ENCODE measurements at places on chromosomes 1 and 21. TPM values are rescaled to one million over a fixed set of nuclear protein-coding genes. Genes with fewer than 3 reads are reported as not detected.

S100A1 gene
- 0.67 TPM for polyA plus RNA-seq

CA6 gene
- not detected for polyA plus RNA-seq

SESN2 gene
- 5.2 TPM for polyA plus RNA-seq

ARID4B gene
- 13.7 TPM for polyA plus RNA-seq

NFIA gene
- 6.7 TPM for polyA plus RNA-seq

BRDT gene
- polyA plus RNA-seq: not detected

CFHR5 gene
- polyA plus RNA-seq: not detected

TSPEAR gene
- polyA plus RNA-seq: not detected

CFAP57 gene
- 0.62 TPM for polyA plus RNA-seq

FCER1A gene
- polyA plus RNA-seq: not detected

ORC1 gene
- polyA plus RNA-seq: 18.9 TPM

AJAP1 gene
- polyA plus RNA-seq: not detected

PTPRF gene
- 68.5 TPM for polyA plus RNA-seq

LCE1A gene
- not detected for polyA plus RNA-seq

RNF223 gene
- polyA plus RNA-seq: not detected

CELA3A gene
- polyA plus RNA-seq: not detected

TRPM2 gene
- polyA plus RNA-seq: 7.2 TPM

CATSPERE gene
- 0.33 TPM for polyA plus RNA-seq

WNT3A gene
- polyA plus RNA-seq: not detected

SLC1A7 gene
- polyA plus RNA-seq: 0.03 TPM

GBP3 gene
- 0.98 TPM for polyA plus RNA-seq

ADORA1 gene
- polyA plus RNA-seq: 0.94 TPM

OR2T11 gene
- polyA plus RNA-seq: not detected

RNASEL gene
- polyA plus RNA-seq: 1.7 TPM

CNIH3 gene
- 0.75 TPM for polyA plus RNA-seq

CFAP107 gene
- polyA plus RNA-seq: not detected

CD5L gene
- not detected for polyA plus RNA-seq

ZNF683 gene
- polyA plus RNA-seq: not detected

NBPF8 gene
- polyA plus RNA-seq: 4.7 TPM

BACE2 gene
- polyA plus RNA-seq: 17.1 TPM

SLAMF6 gene
- polyA plus RNA-seq: not detected

CYP4Z1 gene
- not detected for polyA plus RNA-seq

PRKCZ gene
- 9.5 TPM for polyA plus RNA-seq

ALPL gene
- 0.31 TPM for polyA plus RNA-seq

RYR2 gene
- not detected for polyA plus RNA-seq

HRNR gene
- not detected for polyA plus RNA-seq

TGFB2 gene
- polyA plus RNA-seq: 29.7 TPM

AVPR1B gene
- not detected for polyA plus RNA-seq

SUMO3 gene
- 69.2 TPM for polyA plus RNA-seq

NTNG1 gene
- polyA plus RNA-seq: not detected

HMCN1 gene
- 0.03 TPM for polyA plus RNA-seq

KCNN3 gene
- polyA plus RNA-seq: 0.01 TPM

ATP6V1G3 gene
- polyA plus RNA-seq: not detected

ARHGEF11 gene
- 13.7 TPM for polyA plus RNA-seq

SOX13 gene
- 7.0 TPM for polyA plus RNA-seq

CDCA8 gene
- 37.1 TPM for polyA plus RNA-seq

TMIGD3 gene
- polyA plus RNA-seq: not detected

CYP2J2 gene
- 0.09 TPM for polyA plus RNA-seq

IRF2BP2 gene
- 42.7 TPM for polyA plus RNA-seq

RGS8 gene
- polyA plus RNA-seq: not detected

TACSTD2 gene
- polyA plus RNA-seq: not detected

CTSE gene
- polyA plus RNA-seq: not detected

Data from A549 (cell line).